ENCODE measurements at places on chromosomes 6 and 20.
A peak's percentile ranks its signal among the peaks of the same experiment; 100 is the strongest.

- peak overlapping the region; percentile 68 for H3K27ac ChIP-seq
- peak overlapping the region; percentile 88 for H3K4me3 ChIP-seq
- peaks cover 58% of the 10 kb centered on the region for H3K4me1 ChIP-seq
- H3K27me3 ChIP-seq = peaks cover 9% of the 10 kb centered on the region
- DNase-seq = peak; percentile 63
Measured at GRCh38 chr20:37524859-37525708, 2.6 kb downstream of the BLCAP start.

GRCh38 chr6:52725143-52725534, 38.1 kb downstream of the GSTA2 start:
- peak overlapping the region; percentile 62 for H3K27ac ChIP-seq
- H3K27me3 ChIP-seq = no peaks in the 10 kb centered on the region
- peaks cover 34% of the 10 kb centered on the region for H3K4me1 ChIP-seq

DNA sequence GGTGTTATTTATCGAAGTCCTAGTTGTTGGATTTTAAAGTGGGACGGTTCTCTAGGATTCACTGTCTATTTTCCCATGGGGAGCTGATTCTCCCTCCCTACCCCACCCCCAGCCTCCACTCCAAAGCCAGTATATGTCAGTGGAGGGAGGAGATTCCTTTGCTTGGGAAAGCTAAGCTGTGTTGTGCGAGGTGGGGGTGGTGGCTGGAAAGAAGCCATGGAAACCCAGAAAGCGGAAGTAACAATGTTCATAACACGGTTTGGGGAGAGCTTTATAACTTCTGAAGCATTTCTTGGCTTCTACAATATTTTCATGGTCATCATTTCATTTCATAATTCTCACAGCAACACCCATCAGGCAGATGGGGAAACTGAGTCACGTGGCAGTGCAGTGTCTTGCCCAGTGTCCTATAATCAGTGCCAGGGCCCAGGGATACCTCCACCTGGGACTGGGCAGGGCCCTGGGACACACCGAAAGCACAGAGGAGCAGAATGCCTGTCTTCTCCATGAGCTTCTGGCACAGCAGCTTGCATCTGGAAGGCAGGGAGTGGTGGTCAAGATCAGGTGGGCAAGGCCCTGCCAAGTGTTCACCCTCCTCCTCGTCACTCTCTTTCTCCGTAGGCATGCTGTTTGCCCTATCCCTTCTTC, 4.5 kb downstream of the SUN5 start:
- no peak overlapping the region for H3K27ac ChIP-seq
- H3K4me1 ChIP-seq = no peaks in the 10 kb centered on the region
- peaks cover 31% of the 10 kb centered on the region for H3K27me3 ChIP-seq

DNA sequence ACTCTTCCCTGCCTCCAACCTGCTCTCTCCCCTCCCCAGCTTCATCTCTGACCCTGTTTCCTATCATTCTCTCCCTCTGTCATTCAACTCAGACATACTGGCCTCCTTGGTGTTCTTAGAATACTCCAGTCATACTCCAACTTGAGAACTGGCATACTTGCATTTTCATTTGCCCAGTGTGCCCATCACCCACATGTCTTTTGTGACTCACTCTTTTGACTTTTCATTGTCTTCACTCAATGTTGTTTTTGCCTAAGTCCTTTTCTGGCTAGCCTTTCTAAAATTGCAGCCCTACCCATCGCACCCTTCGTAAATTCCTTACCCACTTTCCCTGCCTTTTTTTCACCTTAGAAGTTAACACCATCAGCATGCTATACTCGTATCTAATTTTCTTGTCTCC, 77.0 kb upstream of the CD2AP start:
- DNase-seq = no peak
- no peak overlapping the region for H3K4me3 ChIP-seq
- H3K27ac ChIP-seq = no peak overlapping the region
- H3K27me3 ChIP-seq = no peaks in the 10 kb centered on the region

GRCh38 chr6:106739387-106739786, 110.0 kb downstream of the QRSL1 start:
- H3K27ac ChIP-seq = no peak overlapping the region
- no peak for DNase-seq
- no peaks in the 10 kb centered on the region for H3K36me3 ChIP-seq
- no peaks in the 10 kb centered on the region for H3K4me1 ChIP-seq

GRCh38 chr6:134481966-134482365, 164.1 kb upstream of the SGK1 start:
- H3K36me3 ChIP-seq = no peaks in the 10 kb centered on the region
- H3K4me3 ChIP-seq = no peak overlapping the region
- no peaks in the 10 kb centered on the region for H3K27me3 ChIP-seq

DNA sequence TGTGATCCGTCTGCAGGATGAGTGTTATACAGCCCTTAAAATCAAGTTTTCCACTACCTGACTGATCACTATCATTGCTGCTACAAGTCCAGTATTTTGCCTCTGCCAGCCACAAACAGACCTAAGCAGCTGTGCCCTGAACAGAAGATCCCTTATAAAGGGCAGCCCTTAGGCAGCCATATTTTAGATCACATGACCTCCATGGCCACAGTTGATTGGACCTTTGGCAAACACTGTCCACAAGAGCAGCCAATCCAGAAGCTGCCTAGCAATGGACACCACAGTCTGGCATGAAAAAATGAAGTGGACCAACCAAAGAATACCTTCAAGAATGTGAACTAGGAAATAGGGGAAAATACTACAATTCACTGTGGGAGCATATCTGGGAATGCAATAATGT, 50.8 kb downstream of the MC3R start:
- no peaks in the 10 kb centered on the region for H3K4me1 ChIP-seq
- H3K27me3 ChIP-seq = no peaks in the 10 kb centered on the region
- H3K36me3 ChIP-seq = no peaks in the 10 kb centered on the region
- H3K27ac ChIP-seq = no peak overlapping the region

Data from HFFc6 (cell line).